Natural killer cell (primary cell): ENCODE measurements at places on chromosomes 7 and 10.

- no peaks in the 10 kb centered on the region for H3K27me3 ChIP-seq
- no peak for DNase-seq
- H3K36me3 ChIP-seq, result no peaks in the 10 kb centered on the region
- H3K27ac ChIP-seq, result no peak overlapping the region
- no peak overlapping the region for H3K4me3 ChIP-seq
- H3K4me1 ChIP-seq, result no peaks in the 10 kb centered on the region
These were observed 219.5 kb upstream of the KCND2 start for GRCh38 chr7:120053390-120053961.

GRCh38 chr7:131151034-131151433 is 176.6 kb upstream of the MKLN1 start:
- H3K27me3 ChIP-seq, result peaks cover 2% of the 10 kb centered on the region
- H3K36me3 ChIP-seq, result no peaks in the 10 kb centered on the region
- no peak overlapping the region for H3K4me3 ChIP-seq
- no peak for DNase-seq
- no peaks in the 10 kb centered on the region for H3K4me1 ChIP-seq

DNA sequence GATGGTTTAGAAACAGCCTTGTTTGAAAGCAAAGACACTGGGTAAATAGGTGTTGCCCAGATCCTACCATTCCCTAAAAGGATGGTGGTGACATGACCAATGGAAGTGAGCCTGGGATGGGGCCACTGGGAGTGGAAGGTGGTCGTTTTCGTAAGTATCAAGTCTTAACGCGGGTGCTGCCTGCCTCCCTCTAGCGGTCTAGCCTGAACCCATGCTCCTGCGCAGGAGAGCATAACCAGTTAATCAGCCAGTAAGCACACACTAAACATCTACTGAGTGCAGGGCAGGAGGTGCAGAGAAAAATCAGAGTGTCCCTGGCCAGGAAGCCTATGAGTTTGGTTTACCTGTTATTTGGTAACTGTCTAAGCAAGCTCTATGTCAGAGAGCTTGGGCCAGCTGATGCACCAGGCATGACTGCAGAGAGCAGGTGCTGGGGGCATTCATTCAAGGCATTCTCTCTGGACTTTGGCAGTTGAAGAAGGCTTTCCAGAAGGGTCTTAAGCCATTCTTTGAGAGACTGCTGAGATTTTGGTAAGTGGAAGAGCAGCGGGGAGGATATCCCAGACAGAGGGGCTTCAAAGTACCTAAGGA is 930 bp downstream of the GARIN1A start:
- no peak overlapping the region for H3K4me3 ChIP-seq
- H3K36me3 ChIP-seq, result no peaks in the 10 kb centered on the region
- H3K27me3 ChIP-seq, result no peaks in the 10 kb centered on the region

DNA sequence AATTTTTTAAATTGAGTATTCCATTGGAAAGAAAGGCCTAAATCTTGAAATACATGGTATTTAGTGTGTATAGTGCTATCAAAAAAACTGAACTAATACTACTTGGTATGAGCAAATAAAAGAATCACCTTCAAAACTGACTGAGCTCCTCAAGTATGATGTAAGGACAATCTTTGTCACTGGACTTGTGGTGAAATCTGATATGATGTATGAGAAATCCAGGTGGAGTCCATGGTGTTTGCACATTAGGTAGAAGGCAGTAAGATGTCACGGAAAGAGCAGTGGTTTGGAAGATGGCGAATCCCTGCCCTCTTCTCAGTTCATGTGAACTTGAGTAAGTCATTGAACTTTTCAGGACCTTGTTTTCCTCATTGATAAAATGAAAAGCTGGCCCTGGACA is 62.1 kb upstream of the COL1A2 start:
- no peaks in the 10 kb centered on the region for H3K4me1 ChIP-seq
- no peaks in the 10 kb centered on the region for H3K36me3 ChIP-seq
- H3K4me3 ChIP-seq, result no peak overlapping the region

- no peak for DNase-seq
- H3K4me3 ChIP-seq, result no peak overlapping the region
- no peaks in the 10 kb centered on the region for H3K36me3 ChIP-seq
- no peaks in the 10 kb centered on the region for H3K4me1 ChIP-seq
These were observed 635.8 kb downstream of the PARD3 start for GRCh38 chr10:34179280-34179679.

DNA sequence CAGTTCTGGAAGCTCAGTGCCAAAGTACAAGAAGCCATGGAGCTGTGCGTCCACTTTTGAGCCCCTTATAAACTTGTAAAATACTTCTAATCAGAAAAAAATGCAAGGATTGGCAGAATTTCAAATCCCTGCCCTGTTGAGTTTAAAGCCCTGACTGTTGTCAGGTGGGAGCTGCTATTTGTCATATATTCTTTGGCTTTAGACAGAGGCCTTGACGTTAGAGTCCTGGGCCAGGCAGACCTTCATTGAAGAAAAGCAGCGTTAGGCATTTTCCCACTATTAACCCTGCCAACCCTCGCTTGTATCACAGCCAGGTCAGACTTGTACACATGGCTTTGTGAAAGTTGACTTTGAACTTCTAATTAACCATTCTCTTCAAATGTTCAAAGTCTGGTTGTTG is 155.4 kb downstream of the TWIST1 start:
- no peak overlapping the region for H3K4me3 ChIP-seq
- no peak for DNase-seq
- no peaks in the 10 kb centered on the region for H3K4me1 ChIP-seq
- H3K36me3 ChIP-seq, result no peaks in the 10 kb centered on the region

GRCh38 chr7:4681886-4682620 is at the start of gene FOXK1:
Gene FOXK1 (plus strand): TSS chr7:4682295. CDS start chr7:4682309, 14 bp downstream.
- H3K4me3 ChIP-seq, result peak within 1 kb of the TSS; percentile 65
- peaks cover 39% of the 10 kb centered on the region for H3K4me1 ChIP-seq
- peak within 1 kb of the TSS; percentile 76 for H3K27ac ChIP-seq
- DNase-seq, result peak; percentile 81
- H3K36me3 ChIP-seq, result no peaks in the 10 kb centered on the region
- no peaks in the 10 kb centered on the region for H3K27me3 ChIP-seq

DNA sequence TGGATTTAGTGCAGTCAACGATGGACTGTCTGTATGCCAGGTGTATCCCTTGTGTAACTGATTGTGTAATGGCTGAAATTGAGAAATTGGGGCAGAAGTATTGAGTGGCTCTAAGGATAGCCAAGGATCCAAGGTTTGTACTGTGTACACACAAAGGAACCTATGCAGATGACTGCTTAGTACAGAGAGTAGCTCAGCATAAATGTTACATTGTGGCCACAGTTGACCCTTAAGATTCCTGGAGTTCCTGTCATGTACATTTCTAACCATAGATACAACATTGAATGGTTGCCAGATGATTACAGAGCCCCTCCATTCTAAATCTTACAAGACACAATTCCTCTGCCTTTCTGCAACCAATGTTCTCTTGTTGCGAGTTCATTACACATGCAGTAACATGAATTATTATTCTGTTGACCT is 25.3 kb downstream of the CCDC126 start:
- no peak overlapping the region for H3K27ac ChIP-seq
- DNase-seq, result no peak
- H3K36me3 ChIP-seq, result no peaks in the 10 kb centered on the region
- no peaks in the 10 kb centered on the region for H3K4me1 ChIP-seq
- no peaks in the 10 kb centered on the region for H3K27me3 ChIP-seq

DNA sequence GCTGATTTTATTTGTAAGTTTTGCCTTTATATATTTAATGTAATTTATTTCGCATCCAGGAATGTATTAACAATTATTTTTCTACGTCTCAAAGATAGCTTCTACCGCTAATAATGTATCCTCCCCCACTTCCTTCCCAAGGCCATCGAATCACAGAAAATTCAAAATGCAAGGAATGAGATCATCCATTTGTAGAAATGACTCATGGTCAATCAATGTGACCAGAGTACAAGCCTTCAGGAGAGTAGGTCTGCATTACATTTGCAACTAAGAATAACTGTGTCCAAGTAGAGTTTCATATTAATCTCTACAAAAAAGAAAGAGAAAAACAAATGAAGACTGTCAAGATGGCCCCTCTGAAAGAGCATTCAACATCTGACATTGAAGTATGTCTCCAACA is 205.9 kb upstream of the PHF14 start:
- H3K4me3 ChIP-seq, result no peak overlapping the region
- no peaks in the 10 kb centered on the region for H3K4me1 ChIP-seq
- no peaks in the 10 kb centered on the region for H3K36me3 ChIP-seq

DNA sequence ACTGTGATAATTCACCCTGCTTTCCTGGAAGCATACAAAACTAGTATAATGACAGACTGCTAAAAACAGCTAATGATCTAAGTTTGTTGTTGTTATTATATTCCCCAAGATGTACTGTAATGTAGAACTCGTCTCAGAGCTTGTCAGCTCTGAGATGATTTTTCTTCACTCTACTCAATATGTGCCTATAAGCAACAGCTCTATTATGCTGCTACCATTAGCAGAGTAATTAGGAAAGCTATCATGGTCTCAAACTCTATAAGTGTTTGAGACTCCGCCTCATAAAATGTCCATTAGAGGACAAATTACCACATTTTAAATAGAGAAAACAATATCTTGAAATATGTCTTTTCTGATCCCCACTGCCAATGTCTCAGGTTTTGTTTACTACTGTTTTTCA is 476.5 kb upstream of the PCDH15 start:
- no peak for DNase-seq
- no peaks in the 10 kb centered on the region for H3K4me1 ChIP-seq
- H3K36me3 ChIP-seq, result no peaks in the 10 kb centered on the region
- H3K27me3 ChIP-seq, result no peaks in the 10 kb centered on the region
- H3K27ac ChIP-seq, result no peak overlapping the region

- DNase-seq, result no peak
- no peaks in the 10 kb centered on the region for H3K36me3 ChIP-seq
- H3K4me3 ChIP-seq, result no peak overlapping the region
- no peak overlapping the region for H3K27ac ChIP-seq
- no peaks in the 10 kb centered on the region for H3K27me3 ChIP-seq
These were observed 61.1 kb upstream of the SEM1 start for GRCh38 chr7:96770758-96771157.

GRCh38 chr10:71771204-71771603 is 2.1 kb downstream of the VSIR start:
- peaks cover 94% of the 10 kb centered on the region for H3K4me1 ChIP-seq
- DNase-seq, result no peak
- peaks cover 25% of the 10 kb centered on the region for H3K36me3 ChIP-seq

DNA sequence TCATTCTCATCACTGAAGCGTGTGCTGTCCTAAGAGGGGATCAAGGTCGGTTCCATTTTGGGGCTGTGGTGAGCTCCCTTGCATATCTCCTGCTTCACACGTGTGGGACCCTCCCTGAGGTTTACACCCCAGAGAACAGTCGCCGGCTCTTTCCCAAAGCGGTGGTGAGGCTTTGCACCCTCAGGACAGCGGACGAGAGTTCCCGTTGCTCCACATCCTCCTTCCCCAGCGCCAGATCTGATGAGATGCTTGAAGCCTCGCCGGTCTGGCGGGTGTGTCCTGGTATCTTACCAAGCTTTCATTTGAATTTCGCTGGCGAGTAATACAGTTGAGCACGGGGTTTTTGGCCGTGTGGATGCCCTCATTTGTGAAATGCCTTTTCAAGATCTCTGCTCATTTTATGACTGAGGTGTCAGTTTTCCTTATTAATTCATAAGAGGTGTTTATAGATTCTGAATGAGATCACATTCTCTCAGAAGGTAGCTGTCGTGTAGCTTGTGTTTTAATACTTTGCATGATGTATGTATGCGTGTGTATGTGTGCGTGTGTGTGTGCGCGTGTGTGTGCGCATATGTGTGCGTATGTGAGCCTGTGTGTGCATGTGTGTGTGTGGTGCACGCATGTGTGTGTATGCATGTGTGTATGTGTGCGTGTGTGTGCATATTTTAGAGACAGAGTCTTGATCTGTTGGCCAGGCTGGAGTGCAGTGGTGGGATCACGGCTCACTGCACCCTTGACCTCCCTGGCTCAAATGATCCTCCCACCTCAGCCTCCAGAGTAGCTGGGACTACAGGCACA is 30.7 kb downstream of the ELFN1 start:
- no peak overlapping the region for H3K27ac ChIP-seq
- no peaks in the 10 kb centered on the region for H3K36me3 ChIP-seq
- no peaks in the 10 kb centered on the region for H3K4me1 ChIP-seq
- DNase-seq, result no peak
- no peak overlapping the region for H3K4me3 ChIP-seq

- peak overlapping the region; percentile 69 for H3K27ac ChIP-seq
- peaks cover 59% of the 10 kb centered on the region for H3K36me3 ChIP-seq
- no peak overlapping the region for H3K4me3 ChIP-seq
These were observed 143.5 kb downstream of the PIP4K2A start for GRCh38 chr10:22570733-22571430.

GRCh38 chr10:117322260-117322659 is 53.0 kb downstream of the PDZD8 start:
- no peak overlapping the region for H3K27ac ChIP-seq
- H3K27me3 ChIP-seq, result no peaks in the 10 kb centered on the region
- H3K4me1 ChIP-seq, result no peaks in the 10 kb centered on the region
- no peak for DNase-seq
- H3K4me3 ChIP-seq, result no peak overlapping the region

DNA sequence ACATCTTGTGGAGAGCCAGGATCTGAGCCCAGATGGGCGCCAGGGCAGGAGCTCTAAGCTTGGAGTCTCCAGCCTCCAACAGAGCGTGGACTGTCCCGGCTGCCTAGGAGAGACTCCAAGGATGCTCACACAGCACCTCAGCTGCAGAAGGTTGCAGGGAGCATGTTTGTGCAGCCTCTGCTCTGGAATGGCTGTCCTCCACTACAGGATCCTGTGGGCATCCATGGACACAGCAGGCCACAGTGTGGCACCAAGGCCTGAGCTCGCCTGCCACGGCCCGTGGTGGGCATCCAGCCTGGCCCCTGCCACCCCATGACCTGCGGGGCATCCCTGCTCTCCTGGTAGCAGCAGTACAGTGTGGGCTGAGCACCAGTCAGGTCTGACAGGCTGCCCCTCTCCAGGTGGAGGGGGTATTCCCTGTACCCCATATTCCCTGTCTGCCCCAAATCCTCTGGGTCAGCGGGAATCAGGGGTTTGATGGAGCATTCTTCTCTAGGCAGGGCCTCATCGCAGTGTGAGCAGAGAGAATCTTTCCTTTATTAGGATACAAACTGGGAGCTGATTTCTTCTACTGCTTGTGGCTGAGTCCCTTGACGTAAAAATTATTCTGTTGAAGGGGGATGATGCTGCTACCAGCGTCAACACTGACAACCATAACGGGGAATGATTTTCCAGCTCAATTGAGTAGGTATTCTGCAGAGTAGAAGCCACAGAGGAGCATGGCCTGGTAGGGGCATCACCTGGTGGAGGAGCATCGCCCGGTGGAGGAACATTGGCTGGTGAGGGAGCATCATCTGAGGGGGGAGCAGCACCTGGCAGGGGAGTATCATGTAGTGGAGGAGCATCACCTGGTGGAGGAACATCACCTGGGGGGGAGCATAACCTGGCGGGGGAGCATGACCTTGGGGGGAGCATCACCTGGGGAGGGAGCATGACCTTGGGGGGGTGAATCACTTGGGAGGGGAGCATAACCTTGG is 60.6 kb downstream of the GLRX3 start:
- no peak overlapping the region for H3K4me3 ChIP-seq
- H3K36me3 ChIP-seq, result no peaks in the 10 kb centered on the region
- H3K27me3 ChIP-seq, result no peaks in the 10 kb centered on the region

GRCh38 chr7:43439631-43440401 is 143.1 kb upstream of the STK17A start:
- peak; percentile 72 for DNase-seq
- no peaks in the 10 kb centered on the region for H3K4me1 ChIP-seq
